ENCODE measurements at places on chromosomes 7 and 10. TPM values are rescaled to one million over a fixed set of nuclear protein-coding genes. Genes with fewer than 3 reads are reported as not detected.

DNA sequence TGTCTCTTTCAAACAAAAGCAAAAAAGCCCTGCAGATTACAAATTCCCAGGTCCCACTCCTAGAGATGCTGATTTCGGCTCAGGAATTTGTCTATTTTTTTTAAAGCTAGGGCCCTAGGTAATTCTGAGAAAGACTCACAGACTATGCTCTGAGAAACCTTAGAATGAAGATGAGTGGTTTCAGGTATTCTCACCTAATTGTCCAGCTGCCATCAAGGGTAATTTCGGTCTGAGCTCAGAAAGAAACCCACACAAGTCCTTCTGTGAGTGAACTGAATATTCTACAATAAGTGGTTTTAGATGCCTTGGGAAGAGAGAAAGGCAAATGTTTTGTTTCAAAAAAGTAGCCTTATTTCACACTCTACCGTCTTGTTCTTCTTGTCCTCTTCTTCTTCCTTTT lies 45.7 kb downstream of the DCLRE1A start:
- DNase-seq: no peak

The NKX1-2 gene
- not detected for total RNA-seq

- no peak for DNase-seq
These were observed 513.0 kb upstream of the AKR1E2 start for GRCh38 chr10:4313051-4313450.

The KLHL7 gene
- 29.1 TPM for total RNA-seq

GRCh38 chr10:21929070-21929469 lies 74.5 kb downstream of the DNAJC1 start:
- no peak for DNase-seq

GRCh38 chr10:59557642-59558041 lies 152.0 kb downstream of the SLC16A9 start:
- no peak for DNase-seq

DNA sequence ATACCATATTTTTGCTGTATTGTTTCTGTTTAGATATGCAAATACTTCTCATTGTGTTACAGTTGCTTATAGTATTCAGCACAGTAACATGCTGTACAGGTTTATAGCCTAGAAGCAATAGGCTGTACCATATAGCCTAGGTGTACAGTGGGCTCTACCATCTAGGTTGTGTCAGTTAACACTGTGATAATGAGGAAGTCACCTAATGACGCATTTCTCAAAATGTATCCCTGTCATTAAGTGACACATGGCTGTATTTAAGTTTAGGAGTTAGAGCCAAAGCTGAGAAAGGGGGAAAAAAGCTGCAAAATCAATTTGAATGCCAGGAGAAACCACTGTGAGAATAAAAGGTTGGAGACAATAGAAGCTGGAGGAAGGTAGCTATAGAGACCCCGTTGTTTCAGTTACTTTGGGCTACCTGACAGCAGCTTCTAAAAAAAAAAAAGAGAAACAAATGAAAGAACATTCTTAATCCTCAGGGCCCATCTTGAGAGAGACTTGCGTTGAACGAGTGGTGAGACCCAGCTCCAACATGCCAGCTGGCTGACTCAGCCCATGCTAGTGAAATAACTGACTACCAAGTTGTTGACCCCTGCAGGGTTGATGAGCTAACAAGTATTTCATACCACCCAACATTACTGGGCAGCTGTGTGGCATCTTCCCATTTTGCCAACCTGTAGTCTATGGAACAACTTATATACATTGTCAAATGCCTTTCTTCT lies 8.7 kb downstream of the STARD3NL start:
- DNase-seq: no peak
